ENCODE measurements at places on chromosomes 6 and 20.

- DNase-seq, result no peak
Observed at GRCh38 chr6:123207967-123208510, 212.0 kb downstream of the CLVS2 start.

DNA sequence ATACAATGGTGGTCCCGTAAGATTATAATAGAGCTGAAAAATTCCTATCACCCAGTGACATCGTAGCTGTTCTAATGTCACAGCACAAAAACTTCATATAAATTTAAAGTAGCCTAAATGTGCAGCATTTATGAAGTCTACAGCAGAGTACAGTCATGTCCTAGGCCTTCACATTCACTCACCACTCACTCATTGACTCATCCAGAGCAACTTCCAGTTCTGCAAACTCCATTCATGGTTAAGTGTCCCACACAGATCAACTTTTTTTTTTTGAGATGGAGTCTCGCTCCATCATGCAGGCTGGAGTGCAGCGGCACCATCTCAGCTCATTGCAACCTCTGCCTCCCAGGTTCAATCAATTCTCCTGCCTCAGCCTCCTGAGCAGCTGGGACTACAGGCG, 20.9 kb upstream of the KCNG1 start:
- DNase-seq, result no peak

- DNase-seq, result no peak
Observed at GRCh38 chr6:87574237-87574804, 15.5 kb downstream of the RARS2 start.

DNA sequence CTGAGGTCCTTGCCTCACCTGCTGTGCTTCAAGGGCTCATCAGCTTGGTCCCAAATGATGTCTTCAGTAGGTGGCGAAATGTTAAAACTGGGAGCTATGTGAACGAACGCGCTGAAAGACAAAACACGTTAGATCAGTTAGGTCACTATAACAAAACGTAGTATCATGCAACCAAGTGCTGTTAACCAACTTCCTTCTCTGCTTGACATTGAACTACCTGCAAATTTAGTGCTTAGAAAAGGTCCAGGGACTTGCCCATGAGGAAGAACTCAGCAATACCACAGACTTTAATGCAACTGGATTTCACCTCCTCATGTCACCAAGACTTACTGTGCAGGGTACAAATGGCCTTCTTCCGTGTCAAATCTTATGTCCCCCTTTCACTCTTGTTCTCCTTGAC, 24.8 kb downstream of the BACH2 start:
- no peak for DNase-seq

GRCh38 chr20:35742741-35743523, 872 bp upstream of the RBM39 start:
- DNase-seq, result no peak
